ENCODE measurements at places on chromosomes 4 and X. TPM values are rescaled to one million over a fixed set of nuclear protein-coding genes. Genes with fewer than 3 reads are reported as not detected.

DNA sequence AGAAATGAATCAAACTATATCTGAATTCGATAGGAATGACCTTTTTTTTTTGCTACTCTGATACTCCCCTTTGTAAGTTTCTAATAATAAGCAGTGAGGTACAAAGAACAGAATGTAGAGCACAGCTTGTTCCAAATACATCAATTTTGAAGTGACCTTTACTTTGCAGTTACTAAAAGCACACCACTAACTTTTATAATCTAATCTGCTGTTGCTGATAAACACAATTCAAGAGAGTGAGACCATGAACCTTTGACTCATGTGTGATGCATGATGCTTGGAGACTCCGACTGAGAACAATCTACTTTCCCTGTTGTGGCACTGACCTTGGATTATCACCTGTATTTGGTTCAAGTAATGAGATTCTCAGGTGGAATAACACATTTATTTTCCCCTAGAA is 91.6 kb upstream of the GNPDA2 start:
- H3K27ac ChIP-seq = no peak overlapping the region
- no peaks in the 10 kb centered on the region for H3K27me3 ChIP-seq
- H3K4me3 ChIP-seq = no peak overlapping the region
- H3K36me3 ChIP-seq = no peaks in the 10 kb centered on the region

GRCh38 chr4:174214101-174214878 is 69.2 kb downstream of the FBXO8 start:
- H3K4me1 ChIP-seq = peaks cover 23% of the 10 kb centered on the region
- no peaks in the 10 kb centered on the region for H3K36me3 ChIP-seq
- H3K27ac ChIP-seq = no peak overlapping the region
- H3K4me3 ChIP-seq = peak overlapping the region; percentile 42
- peak; percentile 82 for DNase-seq

DNA sequence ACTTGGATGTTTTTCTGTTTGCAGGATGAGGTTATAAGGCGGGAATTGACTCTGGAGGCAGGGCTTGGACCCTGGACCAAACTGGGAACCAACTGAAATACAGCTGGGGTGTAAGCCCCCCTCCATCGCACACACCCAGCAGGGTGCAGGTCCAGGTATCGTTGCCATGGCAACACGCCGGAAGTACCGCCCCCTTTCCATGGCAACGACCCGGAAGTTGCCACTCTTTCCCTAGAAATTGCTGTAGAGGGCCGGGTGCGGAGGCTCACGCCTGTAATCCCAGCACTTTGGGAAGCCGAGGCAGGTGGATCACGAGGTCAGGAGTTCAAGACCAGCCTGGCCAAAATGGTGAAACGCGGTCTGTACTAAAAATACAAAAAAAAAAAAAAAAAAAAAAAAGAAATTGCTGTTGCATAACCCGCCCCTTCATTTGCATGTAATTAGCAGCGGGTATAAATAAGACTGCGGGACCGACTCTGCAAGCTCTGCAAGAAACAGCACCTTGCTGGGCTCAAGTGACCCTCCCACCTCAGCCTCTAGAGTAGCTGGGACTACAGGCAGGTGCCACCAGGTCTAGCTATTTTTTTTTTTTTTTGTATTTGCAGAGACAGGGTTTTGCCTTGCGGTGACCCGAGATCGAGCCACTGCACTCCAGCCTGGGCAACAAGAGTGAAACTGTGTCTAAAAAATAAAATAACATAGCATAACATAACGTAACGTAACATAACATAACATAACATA is 139.6 kb downstream of the CRLF2 start:
- no peaks in the 10 kb centered on the region for H3K27me3 ChIP-seq
- peak; percentile 23 for DNase-seq
- H3K4me3 ChIP-seq = no peak overlapping the region
- peaks cover 10% of the 10 kb centered on the region for H3K4me1 ChIP-seq
- no peaks in the 10 kb centered on the region for H3K36me3 ChIP-seq

Gene IL2
- not detected for total RNA-seq

Gene CENPI
- total RNA-seq = 51.3 TPM

Gene AREG
- total RNA-seq = not detected

Data from neural progenitor cell (in vitro differentiated cells).